ENCODE measurements at places on chromosomes 3 and 15.

DNA sequence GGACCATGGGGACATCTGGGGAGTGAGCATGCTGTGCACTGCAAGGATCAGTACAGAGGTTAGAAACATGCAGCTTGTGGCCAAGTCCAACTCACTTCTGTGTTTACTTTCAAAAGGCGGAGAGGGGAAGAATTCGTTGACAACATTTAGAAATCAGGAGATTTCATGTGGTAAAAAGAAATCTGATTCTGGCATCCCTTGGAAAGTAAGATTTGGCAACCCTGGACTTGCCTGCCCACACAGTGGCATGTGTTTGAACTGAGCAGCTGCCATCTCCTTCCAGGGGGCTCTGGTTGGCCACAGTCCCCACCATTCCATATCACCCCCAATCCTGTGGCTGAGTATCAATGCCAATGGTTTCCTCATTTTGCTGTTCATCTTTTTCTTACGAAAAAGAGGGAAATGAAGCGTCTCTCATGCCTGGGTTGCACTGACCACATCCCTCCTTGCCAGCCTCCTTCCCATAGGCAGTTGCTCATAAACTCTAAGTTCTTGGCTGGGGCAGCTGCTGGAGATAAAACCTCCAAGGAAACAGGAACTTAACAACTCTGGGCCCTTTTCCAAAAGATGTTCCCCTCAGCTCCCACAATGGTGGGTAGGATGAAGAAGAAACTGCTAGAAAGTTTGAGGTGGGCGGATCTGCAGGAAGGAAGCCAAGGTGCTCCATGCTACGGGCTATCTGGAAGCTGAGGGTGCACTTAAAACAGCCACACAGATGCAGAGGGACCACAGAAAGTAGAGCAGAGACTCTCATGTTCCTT, 29.2 kb downstream of the SLC6A11 start:
- DNase-seq, result no peak

DNA sequence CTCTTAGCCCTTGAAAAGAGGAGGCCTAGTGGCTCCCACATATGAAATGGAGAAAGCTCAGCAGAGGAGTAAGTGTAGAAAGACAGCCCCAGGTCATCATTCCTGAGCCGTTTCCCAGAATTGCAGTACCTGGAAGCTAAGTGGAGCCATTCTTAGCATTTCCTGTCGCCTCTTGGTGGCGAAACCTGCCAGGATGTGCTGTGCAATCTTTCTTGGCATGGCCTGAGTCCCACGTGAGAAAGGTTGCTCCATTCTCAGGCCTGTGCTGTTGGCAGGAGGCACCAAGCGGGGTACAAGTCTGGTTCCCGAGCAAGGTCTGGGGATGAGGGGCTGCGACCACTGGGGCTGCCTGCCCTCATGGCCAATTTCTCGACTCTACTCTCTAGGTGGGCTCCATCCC, 207.2 kb upstream of the TPM1 start:
- DNase-seq, result no peak

GRCh38 chr3:52277071-52277964, 1.1 kb downstream of the WDR82 start:
- DNase-seq, result peak; percentile 77

DNA sequence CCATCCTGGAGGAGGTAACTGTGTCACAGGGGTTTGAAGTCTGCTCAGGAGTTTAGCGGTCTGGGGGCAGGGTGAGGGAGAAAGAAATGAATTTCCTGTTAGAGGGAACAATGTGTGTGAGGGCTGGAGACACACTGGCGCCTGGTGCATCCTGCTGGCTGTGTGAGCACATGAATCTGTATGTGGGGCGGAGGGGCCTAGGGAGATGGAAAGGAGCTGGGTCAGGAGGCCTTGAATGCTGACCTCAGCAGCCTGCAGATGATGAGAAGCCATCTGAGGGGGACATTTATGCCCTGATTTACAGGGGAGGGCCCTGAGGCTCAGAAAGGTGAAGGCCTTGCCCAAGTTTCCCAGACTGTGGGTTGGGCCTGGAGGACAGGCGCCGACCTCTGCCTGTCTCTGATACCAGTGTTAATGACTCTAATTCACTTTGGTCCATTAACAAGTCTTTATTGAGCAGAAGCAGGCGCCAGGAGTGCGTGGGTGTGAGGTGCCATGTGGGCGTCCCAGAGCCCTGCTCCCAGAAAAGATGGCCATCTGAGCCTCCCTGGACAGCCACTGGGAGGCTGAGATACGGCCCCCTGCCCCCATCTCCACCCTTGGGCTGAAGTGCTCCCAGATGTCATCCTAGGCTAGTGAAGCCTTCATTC, 34.8 kb downstream of the LINGO1 start:
- DNase-seq, result no peak

DNA sequence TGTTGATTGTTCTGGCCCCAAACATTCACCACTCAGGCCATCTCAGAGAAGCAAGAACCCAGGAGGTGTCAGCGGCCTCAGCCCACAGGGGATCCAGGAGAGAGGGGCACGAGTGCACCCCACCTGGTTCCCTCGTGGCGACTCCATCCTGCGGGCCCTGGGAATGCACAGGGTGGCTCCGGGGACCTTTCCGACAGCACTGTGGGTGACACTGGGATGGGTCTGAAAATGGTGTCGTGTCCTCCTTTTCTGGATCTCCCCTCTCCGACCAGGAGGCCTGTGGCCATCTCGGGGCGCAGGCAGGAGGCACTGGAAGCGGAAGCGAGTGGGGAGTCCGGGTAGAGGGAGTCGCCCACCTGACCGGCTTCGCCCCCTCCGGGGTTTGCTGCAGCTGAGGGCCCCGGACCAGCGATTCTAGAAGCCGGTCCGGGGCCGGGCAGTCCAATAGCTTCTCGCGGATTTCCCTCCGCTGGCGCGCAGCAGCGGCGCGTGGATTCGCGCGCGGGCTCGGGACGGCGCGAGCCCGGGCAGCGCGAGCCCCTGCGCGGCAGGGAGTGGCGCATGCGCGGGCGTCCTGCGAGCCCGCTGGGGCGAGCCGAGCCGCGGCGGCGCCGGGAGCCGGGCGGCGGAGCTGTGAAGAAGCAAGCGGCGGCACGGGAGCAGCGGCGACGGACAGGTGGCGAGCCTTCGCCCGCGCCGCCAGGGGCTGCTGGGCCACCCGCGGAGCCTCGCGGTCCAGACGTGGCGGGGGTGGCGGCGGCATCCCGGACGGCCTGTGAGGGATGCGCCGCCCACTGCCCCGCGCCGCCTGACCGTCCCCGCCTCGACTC, at the start of gene DOCK3:
DOCK3 (plus strand) TSS at position 579 of the 830 bp plus-strand sequence. CDS start 337 bp downstream, outside the sequence.
- peak; percentile 66 for DNase-seq
